ENCODE measurements at places on chromosomes 12 and 14.

- no peak for DNase-seq
Observed at GRCh38 chr12:54935235-54935951, 49.2 kb downstream of the TESPA1 start.

DNA sequence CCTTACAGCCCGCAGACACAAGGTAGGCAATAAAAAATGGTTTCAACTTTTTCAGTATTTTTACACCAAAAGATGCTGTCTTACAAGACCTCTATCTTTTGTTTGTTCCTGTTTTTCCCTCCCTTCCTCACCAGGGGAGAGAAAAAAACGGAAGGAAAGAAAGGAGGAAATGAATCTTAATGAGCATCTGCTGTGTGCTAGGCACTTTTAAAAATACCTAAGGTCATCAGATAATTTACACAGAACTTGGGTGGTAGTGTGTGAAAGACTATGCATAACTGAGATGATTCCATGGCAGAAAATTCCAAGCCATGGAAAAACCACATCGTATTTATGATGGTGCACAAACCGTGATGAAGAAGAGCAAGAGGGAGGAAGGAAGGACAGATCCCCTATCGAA is 121.2 kb downstream of the DIP2B start:
- no peak for DNase-seq

DNA sequence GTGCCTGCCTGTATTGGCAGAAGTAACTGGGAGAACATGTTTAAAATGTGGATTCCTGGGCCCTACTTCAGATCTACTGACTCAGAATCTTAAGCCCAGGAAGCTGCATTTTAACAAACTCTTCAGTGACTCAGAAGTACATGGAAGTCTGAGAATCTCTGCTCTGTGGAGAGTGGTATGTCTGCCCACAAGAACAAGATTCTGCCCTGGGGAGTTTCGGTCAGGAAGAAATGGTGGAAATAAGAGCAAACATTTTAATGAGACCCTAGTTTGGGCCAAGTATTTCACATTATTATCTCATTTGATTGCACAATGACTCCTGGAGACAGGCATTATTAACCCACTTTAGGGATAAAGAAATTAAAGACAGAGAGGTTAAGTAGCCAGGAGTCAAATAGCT is 8.2 kb downstream of the ALDH1L2 start:
- DNase-seq: no peak

DNA sequence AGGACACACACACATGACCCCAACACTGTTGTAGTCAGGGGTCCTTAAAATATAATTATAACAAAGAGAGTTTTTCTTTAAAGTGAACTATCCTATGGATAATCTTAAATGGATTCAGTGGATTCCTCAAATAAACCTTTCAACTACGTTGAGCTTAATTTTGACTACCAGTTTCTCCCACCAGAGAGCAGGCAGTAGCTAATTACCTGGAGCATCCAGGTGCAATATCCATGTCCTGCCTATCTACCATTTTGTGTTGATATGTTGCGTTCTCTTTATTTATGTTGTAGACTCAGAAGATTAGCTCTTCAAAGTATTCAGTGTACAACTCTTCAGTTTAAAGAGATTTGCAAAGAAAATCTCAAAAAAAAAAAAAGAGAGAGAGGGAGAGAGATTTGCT is 127.2 kb upstream of the GZMB start:
- no peak for DNase-seq

GRCh38 chr14:104968153-104968527 is 10.0 kb downstream of the AHNAK2 start:
- DNase-seq: no peak

- DNase-seq: no peak
Observed at GRCh38 chr12:14473707-14474287, 93.9 kb downstream of the PLBD1 start.

DNA sequence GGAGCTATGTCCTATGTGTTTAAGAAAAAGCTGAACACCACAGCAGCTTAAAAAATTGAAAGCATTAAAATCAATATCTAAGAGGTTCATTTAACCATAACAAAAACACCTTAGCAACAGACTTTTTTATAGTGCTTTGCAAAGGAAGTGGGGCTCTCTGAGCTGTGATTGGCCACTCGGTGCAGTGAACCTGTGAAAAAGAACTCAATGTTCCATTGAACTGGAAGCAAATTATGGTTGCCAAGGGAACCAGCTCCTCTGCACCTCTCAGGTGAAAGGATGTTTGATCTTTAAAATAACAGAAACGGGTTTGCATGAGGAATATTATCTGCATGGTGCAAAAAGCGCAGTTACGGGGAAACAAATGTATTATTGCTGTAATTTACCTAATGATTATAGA is 149.4 kb downstream of the SNAPC1 start:
- no peak for DNase-seq

DNA sequence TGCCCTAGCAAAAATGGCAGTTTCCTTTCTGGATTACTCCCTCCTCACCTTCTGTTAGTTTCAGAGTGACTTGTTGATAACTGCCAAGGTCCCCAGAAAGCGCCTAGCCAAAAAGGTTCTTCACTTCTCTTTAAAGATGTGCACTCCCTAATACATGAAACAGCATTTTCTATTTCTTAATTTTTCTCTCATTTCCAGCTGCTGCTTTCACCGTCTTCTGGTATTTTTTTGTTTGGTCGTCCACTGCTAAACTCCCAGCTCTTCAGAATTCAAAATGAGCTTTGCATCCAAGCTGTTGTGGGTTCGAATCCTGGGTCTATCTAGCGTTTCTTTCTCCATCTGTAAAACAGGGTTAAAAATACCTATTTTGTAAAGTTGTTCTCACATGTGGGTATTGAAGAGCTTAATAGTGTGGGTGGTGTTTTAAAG is 397 bp upstream of the BORCS5 start:
- DNase-seq: no peak

DNA sequence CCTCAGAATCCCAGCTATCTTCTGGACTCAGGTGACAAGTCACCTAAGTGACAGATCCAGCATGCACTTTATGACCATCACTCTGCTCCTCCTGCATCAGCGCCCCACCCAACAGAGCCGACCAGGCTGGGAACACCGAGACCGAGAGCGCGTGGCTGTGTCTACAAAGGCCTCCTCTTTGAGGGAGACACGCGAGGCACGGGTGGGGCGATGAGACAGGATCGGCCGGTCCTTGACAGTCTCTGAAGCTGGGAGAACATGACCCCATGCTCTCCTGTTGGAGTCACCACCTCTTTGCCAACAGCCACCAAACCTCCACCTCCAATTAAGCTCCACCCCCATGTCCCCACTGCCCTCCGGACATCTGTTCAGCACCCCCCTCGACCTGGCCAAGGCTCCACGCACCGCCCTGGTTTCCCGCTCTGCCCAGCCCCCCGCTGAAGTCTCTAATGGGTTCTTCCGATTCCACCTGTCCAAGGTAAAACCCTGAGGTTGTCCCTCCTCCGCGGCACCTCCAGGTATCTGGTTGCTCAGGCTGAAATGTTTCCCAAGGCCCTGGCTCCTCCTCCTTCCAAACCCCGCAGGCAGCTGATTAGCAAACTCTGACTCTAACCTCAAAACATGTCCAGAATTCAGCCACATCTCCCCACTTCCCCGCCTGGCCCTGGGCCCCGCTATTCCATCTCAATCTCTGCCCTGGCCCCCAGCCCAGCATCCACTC is 31.5 kb downstream of the HSP90AA1 start:
- no peak for DNase-seq

DNA sequence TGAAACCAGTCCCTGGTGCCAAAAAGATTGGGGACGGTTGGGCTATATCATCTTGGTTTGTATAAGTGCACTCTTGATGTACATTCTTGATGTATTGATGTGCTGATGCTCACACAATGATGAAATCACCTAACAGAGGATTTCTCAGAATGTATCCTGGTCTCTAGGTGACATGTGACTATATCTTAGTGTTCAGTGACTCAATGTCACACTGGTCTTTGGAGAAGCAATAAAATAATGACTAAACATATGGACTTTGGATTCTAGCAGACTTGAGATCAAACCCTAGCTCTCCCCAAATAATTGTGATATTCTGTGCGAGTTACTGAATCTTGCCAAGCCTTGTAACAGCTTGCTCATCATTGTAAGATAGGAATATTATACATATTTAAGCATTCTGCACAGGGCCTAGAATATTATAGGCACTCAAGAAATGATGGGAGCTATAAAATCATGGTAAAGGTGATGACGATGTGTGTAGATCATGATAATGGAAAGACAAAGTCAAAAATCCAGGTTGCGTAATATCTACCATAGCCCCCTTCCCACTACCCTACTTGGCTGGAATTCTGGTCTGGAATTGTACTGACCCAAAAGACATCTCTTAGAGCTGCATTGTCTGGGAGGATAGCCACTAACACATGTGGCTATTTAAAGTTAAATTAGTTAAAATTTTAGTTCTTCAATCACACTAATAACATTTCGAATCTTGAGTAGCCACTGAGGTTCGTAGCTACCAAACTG is 117.6 kb upstream of the PWP1 start:
- DNase-seq: no peak

GRCh38 chr12:132389026-132389425 is 59.6 kb upstream of the GALNT9 start:
- no peak for DNase-seq

DNA sequence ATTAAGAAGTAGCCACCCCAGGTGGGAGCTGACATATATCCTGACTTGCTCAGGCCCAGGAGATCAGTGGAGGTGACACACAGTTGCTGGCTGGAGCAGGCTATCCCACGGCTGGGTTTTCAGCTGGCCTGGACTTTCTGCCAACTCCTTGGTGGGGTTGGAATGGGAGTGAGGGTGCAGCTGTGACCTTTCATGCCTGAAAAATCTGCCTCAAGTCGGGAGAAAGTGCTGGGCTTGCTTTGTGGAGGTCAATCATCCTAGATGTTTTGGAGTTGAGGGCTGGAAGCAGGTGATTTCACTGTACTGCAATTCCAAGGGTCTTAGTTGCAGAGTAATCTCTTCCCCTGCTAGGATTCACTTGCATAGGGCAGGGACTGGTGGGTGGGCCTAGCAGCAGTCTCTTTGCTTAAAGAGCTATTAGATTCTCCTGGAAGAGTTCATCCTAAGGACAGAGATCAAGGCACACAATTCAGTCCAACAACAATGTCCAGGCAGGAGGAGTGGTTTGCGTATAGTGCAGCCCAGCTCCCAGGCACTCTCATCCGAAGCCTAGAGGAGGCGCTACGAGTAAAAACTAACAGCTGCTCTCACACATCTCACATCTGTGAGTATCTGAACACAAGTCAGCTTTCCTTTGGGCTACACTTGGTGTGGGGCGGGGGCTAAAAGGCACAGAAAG is 98.1 kb downstream of the GAS2L3 start:
- DNase-seq: no peak

- DNase-seq: no peak
Observed at GRCh38 chr12:26790645-26790994, 42.4 kb downstream of the ITPR2 start.

- DNase-seq: no peak
Observed at GRCh38 chr12:20030826-20031225, 337.5 kb upstream of the PDE3A start.

DNA sequence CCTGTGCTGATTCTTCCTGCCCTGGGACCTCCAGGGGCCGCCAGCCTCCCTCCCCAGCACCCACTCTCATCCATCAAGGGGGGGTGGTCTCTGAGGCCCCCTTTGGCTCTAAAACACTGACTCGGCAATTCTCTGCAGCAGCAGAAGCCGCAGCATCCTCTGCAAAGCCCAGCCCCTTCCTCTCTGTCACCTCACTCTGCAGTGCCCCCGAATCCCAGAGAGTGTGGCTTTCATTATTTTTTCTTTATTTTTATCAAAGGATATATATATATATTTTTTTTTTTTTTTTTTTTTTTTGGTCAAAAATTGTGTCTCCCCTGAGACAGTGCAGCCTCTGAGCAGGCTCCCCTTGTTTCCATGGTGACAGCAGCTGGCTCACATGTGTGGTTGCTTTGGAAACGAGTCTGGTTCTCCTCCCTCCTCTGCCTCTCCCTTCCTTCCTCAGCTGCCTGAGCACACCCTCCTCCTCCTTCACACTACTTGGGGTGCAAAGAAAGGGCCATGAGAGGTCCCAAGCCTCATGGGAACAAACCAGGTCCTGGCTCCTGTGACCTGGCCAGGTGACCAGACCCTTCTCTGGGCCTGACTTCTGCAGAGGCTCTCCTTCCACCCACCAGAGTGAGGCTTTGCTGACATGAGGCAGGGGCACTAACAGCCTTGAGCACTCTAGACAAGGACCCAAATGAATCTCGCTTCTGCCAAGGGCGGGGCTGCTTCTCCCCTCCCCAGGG is 100.5 kb downstream of the LRRC74A start:
- no peak for DNase-seq

- DNase-seq: no peak
Observed at GRCh38 chr14:50109342-50109741, 7.0 kb downstream of the VCPKMT start.

Data from stimulated activated CD8-positive, alpha-beta memory T cell treated with anti-CD3 and anti-CD28 coated beads, Interleukin-15, amount 100 ng/mL, for 4 hours (primary cell).